ENCODE measurements at places on chromosomes 1 and 21.

DNA sequence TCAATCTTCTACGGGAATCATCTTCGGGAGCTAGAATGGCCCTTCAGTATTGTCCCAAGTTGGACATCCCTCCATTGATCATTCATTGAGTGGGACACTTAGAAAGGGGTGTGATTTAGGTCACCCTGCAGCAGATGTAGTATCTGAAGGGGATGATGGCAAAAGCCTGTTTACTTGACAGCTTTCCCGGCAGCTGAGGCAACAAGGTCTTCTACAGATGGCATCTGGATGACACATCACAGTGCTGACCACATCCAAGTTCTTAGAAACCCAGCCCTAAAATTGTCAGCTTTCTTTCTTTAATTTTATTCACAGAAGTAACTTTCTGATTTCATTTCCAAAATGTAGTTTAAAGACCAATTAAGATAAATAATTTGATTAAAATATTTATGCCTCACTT, 150.3 kb downstream of the AMY1C start:
- DNase-seq = no peak

GRCh38 chr1:201418461-201418860, 3.1 kb downstream of the TNNI1 start:
- DNase-seq = no peak

- DNase-seq = no peak
Observed at GRCh38 chr1:182304218-182304617, 87.4 kb downstream of the GLUL start.

DNA sequence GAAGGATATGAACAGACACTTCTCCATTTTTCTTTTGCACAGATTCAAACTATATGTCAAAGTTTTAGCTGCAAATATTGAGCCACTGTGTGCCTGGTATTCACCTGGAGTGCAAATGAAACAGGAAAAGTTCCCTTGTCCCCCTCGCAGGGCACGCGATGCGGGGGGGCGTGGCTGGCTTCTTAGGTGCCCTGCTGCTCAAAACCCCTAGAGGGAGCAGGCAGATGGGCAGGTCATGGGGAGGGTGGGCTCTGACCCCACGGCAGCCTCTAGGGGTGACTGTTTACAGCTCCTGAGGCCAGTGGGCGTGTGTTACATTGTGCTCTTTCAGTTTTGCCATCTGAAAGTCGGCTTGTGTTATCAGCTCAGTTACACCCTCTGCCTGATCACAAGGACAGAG, 931.2 kb upstream of the B3GALT2 start:
- no peak for DNase-seq

- no peak for DNase-seq
Observed at GRCh38 chr21:32136546-32136945, 142.3 kb downstream of the MIS18A start.

DNA sequence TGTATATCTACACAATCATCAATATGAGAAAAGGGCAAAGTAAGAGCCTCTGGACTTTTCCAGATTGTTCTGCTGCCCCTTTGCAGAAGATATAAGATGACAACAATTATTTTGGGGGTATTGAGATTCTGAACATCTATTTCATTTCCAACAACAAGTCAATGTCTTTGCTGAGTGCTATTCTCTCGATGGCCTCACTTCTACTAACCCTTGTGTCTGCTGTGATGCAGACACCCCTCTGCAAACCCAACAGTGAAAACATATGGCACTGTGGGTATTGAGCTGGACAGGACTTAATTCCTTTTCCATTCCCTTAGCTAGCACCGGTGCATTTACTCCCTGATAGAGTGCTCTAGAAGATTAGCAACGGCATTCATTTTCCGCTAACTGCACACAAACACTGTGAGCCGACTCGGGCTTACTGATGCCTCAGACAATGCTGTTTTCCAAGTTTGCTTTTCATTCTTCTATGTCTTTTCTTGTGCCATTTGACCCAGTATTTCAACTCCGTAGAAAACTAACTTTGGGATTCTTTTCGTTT, 33.4 kb upstream of the SMYD2 start:
- no peak for DNase-seq

Measured in activated T-cell treated with anti-CD3 and anti-CD28 coated beads for 24 hours (primary cell).